ENCODE measurements at places on chromosomes 7 and 10. TPM values are rescaled to one million over a fixed set of nuclear protein-coding genes. Genes with fewer than 3 reads are reported as not detected.

GRCh38 chr7:102184303-102184702 is 102.4 kb upstream of the SH2B2 start:
- no peak for DNase-seq

DNA sequence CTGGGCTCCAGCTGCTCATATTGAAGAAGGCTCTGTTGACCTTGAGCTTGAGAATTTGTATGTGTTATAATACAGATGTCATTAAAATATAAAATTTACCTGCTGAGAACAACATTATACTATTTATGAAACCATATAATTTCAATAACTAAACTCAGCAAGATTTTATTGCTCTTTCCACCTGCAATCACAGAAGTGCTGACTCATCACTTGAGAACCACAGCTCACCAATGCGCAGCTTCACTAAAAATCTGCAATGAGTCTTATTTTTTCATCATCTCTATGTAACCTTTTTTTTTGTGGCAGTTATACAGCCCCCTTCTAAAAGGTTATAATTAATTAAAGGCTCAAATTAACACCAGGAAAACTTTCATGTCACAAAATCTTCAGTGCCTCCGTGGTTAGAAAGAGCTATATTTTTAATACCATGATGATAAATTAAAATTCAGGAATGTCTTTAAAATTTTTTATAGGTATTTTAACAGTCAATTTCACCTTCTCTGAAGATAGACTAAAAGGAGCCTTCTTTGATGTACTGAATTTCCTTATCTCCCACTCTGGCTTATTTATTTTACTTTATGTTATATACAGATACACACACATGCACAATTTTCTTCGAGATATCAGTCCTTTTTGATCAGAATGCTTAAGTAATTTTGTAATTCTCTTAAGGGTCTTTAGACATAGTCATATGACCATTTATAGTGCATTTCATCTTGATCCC is 102.7 kb downstream of the EVX1 start:
- no peak for DNase-seq

DNA sequence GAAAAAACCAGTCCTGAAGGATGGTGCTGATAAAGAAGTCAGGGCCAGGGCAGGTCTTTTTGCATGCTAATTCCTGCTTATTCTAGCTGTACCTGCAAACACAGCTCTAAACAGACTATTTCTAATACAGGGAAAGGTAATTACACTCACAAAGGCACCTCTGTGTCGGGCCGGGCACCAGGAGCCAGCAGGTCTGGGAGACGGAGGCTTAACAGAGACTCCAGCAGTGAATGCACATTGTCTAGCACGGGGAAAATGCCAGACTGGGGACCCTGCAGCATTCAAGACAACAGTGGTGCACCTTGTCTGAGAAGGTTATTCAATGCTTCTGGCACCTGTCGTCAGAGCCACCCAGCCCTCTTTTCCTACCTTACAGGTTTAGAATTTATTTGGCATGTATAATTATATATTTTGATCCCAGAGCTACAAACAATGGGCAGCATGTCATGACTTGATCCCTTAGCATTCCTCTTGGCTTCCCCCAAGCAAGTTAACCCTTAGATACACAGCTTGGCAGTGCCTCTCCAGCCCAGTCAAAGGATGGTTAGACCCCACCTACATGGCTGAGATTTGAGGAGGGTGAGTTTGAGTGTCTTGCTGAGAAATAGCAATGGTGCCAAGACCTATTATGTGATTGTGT is 185.2 kb downstream of the SLC25A13 start:
- DNase-seq, result no peak

- DNase-seq, result no peak
Measured at GRCh38 chr10:132975831-132976682, 33.7 kb upstream of the CFAP46 start.

DNA sequence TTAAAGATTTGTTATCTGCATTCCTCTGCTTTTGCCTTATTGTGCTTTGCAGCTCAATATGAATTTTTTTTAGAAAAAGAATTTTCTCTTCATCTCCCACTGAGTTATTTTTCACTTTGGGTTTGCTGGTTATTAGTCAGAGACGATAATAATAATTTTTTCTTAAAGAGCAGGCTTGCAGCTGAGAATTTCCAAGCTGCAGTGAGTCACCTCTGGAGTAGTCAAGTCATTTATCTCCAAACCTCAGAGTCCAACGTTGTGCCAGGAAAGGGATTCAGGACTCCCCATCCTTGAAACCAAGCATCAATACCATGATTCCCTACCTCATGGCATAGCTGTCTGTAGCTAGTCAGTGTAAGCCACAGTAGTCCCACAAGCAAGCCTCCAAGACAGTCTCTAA is 15.2 kb upstream of the EGR2 start:
- no peak for DNase-seq

- no peak for DNase-seq
Measured at GRCh38 chr10:129901389-129902006, 62.6 kb downstream of the EBF3 start.

DNA sequence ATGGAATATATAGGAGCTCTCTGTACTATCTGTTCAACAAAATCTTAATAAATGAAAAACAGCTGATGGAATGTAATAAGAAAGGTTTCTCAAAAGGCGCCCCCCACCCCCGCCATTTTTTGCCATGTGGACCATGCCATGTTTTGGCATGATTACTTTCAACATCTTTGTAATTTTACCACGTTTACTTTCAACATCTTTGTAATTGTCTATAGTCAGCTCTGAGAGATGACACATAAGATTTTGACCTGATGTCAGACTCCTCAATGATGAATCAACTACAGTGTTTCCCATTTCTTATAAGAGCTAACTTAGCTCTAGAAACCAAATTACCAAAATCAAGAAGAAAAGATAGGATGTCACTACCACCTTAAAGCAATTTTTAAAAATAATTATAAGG is 144.9 kb upstream of the AHR start:
- DNase-seq, result peak; percentile 40

GRCh38 chr10:98646998-98647917 is 200.5 kb upstream of the HPS1 start:
- no peak for DNase-seq

DNA sequence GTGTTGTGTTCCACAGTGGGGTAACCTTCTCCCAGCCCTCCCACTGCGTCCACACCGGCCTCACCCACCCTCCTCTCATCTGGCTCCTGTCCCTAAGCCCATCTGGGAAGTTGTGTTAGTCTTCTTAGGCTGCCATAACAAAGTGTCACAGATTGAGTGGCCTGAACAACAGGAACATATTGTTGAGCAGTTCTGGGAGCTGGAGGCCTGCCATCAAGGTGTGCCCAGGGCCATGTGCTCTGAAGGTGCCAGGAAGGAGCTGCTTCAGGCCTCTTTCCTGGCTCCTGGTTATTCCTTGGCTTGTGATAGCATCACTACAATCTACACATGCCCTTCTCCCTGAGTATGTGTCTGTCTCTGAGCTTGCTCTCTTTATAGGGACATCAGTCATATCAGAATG is 327.6 kb upstream of the COBL start:
- no peak for DNase-seq

GRCh38 chr10:102115775-102116174 is 4.4 kb downstream of the LDB1 start:
- no peak for DNase-seq

DNA sequence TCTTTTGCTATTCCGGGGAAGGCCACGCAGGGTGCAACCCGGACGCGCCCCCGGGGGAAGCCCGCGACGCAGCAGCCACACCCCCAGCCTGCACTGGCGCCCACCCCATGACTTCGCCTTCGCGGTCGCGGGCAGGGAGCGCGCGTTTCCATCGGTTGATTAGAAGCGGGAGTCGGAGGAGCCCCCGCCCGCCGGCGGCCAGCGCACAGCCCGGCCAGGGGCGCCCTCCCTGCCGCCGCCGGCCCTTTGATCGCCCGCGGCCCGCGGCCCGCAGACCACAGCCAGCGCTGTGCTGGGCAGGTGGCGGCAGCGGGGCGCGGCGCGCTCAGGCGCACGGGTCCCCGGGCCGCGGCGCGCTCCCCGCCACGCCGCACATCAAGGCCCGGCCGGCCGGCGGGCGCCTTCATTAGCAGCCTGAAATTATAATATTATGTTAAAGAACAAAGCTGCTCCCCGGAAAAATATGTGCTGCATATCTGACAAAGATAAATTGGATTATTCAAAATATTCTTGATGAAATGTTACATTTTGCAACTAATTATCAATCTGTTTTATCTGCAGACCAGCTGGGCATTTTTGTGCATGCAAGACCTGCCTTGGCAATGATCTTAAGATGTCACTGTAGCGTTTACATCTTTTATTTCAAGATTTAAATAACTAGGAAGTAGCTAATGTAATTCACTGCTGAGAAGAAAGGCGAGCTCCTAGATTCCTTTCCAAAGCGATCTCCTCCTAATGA is 160.7 kb upstream of the MKI67 start:
- DNase-seq, result no peak

WEE2 gene
- total RNA-seq, result not detected

FFAR4 gene
- total RNA-seq, result not detected

C10orf67 gene
- total RNA-seq, result 0.41 TPM

TWIST1 gene
- total RNA-seq, result 1.2 TPM

OR2A5 gene
- total RNA-seq, result not detected
